ENCODE measurements at places on chromosomes 6 and 20. TPM values are rescaled to one million over a fixed set of nuclear protein-coding genes. Genes with fewer than 3 reads are reported as not detected.

The GCM1 gene
- not detected for total RNA-seq

- DNase-seq = no peak
These were observed 86.6 kb upstream of the TOP1 start for GRCh38 chr20:40942006-40942405.

DNA sequence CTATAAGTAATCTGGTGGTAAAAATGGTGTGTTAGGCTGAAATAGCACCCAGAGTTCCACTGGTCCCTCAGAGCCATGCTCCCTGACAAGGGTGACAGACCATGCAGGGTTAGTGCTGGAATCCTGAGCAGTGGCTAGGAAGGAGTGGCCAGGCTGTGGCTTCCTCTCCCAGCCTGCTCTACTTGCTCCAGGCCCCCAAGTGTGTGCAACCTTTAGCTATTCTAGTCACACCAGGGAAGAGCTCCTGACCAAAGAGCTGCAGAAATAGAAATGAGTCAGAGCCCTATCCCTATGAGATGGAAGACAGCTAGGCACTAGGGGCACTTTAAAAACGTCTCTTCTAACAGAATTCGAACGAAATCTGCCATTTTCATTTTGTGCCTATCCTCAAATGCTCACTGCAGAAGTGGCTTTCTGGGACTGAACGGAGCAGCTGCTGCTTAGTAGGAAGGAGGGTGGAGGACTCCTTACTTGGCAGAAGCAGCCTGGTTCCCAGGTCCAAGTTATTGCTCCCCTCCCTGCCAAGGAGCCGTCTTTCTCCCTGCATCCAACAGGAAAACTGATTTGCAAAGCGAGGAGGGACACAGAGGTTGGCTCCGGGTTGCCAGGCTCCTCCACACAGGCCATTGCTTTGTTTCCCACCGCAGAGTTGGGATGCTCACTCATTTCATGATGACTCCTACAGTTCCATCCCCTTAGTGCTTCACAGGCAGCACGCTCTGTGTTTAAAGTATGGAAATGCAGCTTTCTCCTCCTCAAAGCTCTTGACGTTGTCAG is 754.5 kb downstream of the C6orf118 start:
- no peak for DNase-seq

GRCh38 chr6:110720066-110720465 is 95.2 kb downstream of the CDK19 start:
- no peak for DNase-seq

- no peak for DNase-seq
These were observed 28.7 kb downstream of the MOCS1 start for GRCh38 chr6:39905640-39905975.

The ROMO1 gene
- 135 TPM for total RNA-seq

- DNase-seq = no peak
These were observed 25.9 kb upstream of the EFHC1 start for GRCh38 chr6:52394251-52394666.

- no peak for DNase-seq
These were observed 10.5 kb upstream of the TAB2 start for GRCh38 chr6:149306967-149307366.

- no peak for DNase-seq
These were observed 66.3 kb upstream of the KCNK16 start for GRCh38 chr6:39388606-39389483.

The TUBB2B gene
- total RNA-seq = 762 TPM

DNA sequence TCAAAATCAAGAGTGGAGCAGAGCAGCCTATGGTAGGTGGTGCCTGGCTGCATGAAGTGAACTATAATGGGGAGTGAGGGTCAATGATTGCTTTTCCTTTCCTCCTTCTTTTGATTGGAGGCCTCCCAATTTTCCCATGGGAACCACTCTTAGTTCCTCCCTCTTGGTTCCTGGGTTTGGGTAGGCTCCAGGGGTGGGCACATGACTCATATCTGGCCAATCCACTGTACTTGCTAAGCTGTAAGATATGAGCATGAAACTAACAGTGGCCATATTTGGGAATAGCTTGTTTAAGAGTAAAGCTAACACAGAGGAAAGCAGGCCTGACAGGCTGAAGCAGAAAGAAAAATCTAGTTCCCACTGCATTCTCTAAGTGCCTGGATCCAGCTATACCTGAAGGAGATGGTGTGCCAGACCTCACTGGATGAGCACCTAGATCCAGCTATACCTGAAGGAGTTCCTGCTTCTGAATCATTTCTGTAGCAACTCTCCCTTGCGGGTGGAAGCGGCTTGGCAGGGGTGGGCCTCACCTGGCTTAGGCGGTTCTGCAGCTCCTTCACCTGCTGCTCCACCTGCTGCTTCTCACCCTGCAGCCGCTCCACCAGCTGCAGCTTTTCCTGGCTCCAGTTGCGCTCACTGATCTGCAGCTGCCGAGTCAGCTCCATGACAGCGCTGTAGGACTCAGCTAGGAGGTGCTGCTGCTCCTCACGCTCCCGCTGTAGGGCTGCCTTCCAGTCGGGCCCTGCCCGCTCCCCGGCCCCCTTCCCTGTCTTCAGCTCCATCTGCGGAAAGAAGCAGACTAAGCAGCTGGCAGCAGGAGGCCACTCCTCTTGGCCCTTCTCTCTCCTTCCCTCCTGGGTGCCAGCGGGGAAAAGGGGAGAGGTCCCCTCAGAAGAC is 29.0 kb upstream of the DSN1 start:
- DNase-seq = no peak

DNA sequence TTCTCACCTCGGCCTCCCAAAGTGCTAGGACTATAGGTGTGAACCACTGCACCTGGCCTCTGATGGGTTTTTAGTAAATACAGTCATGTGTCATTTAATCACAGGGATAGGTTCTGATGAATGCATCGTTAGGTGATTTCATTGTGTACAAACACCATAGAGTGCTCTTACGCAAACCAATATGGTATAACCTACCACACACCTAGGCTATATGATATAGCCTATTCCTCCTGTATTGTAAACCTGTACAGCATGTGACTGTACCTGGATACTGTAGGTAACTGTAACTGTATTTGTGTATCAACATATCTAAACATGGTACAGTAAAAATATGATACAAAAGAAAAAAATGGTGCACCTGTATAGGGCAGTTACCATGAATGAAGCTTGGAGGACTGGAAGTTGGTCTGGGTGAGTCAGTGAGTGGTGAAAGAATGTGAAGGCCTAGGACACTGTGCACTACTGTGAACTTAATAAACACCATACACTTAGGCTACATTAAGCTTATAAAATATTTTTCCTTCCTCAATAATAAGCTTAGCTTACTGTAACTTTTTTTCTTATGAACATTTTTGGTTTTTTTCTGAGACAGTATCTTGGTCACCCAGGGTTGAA is 10.0 kb downstream of the BICRAL start:
- no peak for DNase-seq

- DNase-seq = peak; percentile 18
These were observed 46.4 kb downstream of the MOCS1 start for GRCh38 chr6:39887692-39888450.

DNA sequence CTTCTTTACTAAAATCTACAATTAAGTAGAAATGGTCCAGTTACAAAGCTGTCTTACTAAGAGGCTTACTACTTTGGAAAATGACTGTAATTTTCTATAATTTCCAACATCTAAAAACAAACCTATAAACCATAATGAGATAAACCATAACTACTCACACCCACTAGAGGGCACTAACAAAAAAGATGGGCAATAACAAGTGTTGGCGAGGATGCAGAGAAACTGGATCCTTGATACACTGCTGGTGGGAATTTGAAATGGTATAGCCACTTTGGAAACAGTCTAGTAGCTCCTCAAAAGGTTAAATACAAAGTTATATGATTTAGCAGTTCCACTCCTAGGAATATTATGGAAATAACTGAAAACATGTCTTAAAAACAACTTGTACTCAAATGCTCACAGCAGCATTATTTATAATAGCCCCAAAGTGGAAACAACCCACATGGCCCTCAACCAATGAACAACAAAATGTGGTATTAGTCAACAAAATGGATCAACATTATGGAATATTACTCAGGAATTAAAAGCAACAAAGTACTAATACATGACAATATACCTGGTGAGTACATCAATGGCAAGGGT is 50.6 kb downstream of the GJA10 start:
- no peak for DNase-seq

The UBE2J1 gene
- total RNA-seq = 43.0 TPM

The LINC00237 gene
- not detected for total RNA-seq

DNA sequence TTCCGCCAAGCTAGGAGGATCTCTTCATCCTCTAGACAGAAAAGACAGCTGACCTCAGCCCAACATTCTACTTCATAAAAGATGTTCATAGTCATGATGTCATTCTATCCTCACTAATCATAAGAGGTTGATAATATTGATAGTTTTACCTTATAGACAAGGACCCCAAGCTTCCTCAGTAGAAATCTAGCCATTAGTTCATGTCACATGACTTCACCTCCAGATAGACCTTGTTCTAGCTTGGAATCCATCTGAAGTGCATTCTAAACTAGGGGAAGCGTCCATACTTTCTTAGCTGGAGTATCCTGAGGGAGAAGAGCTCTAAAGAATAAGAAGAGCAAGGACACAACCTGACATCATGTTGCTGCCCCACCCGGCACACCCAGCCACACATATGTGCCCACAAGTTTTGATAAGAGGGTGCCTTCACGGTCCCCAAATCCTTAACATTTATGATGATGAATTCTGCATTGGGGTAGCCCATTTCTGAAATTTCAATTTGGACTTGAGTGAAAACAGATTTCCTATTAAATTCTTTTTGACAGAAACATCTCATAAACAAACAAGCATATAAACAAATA is 292.5 kb upstream of the STXBP5 start:
- no peak for DNase-seq

DNA sequence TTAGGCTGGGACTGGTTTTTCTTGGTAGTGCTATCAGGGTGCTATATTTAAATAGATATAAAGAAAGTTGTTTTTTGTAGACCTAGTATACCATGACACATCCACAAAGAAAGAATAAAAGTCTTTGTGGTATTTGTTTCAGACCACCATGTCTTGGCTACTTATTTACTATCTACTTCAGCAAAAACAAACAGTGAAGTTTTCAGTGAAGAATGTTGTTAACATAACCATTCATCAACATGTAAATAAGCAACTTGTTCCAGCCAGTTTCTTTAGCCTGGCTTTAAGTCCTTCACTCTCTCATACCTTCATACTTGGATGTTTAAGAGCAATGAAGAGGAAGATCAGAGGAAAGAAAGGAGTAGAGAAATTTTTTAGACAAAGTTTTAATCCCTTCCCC is 624.1 kb downstream of the CD109 start:
- peak; percentile 8 for DNase-seq

GRCh38 chr6:3118353-3119039 is at the start of gene BPHL:
BPHL (plus strand) TSS chr6:3118711; CDS start chr6:3118741, 30 bp downstream.
- peak; percentile 98 for DNase-seq

DNA sequence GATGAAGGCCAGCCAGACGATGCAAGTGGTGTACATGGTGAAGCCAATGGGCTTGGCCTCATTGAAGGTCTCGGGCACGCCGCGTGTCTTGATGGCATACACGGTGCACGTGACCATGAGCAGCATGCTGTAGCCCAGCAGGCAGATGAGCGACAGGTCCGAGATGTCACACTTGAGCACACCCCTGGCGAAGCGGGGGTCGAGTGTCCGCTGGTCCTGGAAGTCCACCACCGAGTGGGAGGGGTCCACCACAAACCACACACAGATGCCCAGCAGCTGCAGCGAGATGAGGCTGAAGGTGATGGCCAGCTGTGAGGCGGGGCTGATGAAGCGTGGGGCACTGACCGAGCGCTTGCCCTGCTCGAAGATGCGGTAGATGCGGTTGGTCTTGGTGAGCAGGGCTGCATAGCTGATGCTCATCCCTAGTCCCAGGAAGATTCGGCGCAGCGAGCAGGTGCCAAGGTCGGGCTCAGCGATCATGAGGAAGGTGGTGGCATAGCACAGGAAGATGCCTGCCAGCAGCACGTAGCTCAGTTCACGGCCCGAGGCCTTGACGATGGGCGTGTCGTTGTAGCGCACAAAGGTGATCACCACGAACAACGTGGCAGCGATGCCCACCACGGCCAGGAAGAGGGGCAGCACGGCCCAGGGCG is 110.1 kb downstream of the GRM4 start:
- no peak for DNase-seq

DNA sequence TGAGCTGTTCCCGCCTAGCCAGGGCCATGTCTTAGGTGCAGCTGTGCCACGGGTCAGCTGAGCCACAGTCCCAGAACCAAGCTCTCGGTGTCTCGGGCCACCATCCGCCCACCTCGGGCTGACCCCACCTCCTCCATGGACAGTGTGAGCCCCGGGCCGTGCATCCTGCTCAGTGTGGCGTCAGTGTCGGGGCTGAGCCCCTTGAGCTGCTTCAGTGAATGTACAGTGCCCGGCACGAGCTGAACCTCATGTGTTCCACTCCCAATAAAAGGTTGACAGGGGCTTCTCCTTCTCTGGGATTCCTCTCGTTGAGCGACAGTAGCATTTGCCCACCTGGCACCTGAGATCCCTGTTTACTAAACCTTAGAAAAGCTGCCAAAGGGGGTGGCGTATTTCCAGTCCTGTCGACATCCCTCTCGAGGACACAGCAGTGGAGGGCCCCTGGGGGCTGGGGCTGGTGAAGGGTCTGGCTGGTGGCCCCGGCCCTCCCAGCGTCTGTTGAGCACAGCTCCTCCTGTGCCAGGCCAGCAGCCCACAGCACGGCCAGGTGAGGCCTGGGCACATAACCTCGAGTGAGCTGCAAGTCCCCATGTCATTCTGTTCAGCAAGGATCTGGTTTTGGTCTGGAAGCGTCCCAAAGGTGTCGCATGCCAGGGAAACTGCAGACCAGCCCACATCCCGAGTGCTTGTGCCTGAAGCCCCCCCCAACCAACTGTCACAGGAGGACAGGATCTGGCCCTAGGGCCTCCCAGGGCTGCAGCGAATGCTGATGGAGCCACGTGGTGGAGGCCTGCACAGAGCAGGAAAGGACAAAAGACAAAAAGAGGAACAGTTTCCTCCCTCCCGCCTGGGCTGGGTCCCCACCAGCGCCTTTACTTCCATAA is 21.2 kb upstream of the PYGB start:
- DNase-seq = no peak

DNA sequence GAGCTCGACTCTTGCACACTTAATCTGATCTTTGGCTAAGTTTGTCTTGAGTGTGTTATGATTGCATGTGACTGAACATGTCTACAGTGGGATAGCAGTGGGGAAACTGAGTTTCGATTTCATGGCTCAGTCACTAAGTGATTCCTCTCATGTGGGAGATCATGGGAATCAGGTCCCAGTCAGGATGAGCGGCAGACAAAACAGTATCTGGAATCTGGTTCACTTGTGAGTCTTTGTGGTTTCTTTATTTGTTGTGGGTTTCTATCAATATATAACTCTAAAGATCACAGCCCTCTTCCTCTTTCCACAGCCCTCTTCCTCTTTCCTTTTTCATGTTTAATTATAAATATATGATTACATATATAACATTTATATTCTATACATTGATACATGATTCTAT is 4.0 kb downstream of the RPP21 start:
- no peak for DNase-seq
